ENCODE measurements at places on chromosomes 6 and 20. TPM values are rescaled to one million over a fixed set of nuclear protein-coding genes. Genes with fewer than 3 reads are reported as not detected.

Gene PNLDC1
- not detected for total RNA-seq

DNA sequence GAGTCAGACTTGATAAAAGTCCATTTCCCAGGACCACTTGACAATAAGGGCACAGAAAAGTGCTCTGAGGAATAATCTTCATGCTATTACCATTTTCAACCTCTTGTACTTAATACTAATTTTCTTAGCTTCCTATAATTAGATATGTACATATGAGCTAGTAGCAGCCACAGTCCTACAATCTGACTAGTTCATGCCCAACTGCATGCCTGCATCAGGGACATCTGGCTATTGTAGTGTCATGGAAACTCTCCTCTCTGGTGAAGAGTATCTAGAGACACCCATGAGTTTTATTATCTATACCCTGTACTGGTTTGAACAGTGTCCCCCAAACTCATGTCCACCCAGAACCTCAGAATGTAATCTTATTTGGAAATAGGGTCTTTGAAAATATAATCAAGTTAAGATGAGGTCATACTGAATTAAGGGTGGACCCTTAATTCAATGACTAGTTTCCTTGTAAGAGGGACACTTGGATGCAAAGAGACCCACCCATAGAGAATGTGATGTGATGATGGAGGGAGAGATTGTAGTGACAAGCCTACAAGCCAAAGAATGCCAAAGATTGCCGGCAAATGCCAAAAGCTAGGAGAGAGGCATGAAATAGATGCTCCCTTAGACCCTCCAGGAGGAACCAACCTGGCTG is 13.9 kb upstream of the TRIM39 start:
- no peak for DNase-seq

Gene CRISP3
- total RNA-seq: not detected

Gene CCN5
- total RNA-seq: not detected

DNA sequence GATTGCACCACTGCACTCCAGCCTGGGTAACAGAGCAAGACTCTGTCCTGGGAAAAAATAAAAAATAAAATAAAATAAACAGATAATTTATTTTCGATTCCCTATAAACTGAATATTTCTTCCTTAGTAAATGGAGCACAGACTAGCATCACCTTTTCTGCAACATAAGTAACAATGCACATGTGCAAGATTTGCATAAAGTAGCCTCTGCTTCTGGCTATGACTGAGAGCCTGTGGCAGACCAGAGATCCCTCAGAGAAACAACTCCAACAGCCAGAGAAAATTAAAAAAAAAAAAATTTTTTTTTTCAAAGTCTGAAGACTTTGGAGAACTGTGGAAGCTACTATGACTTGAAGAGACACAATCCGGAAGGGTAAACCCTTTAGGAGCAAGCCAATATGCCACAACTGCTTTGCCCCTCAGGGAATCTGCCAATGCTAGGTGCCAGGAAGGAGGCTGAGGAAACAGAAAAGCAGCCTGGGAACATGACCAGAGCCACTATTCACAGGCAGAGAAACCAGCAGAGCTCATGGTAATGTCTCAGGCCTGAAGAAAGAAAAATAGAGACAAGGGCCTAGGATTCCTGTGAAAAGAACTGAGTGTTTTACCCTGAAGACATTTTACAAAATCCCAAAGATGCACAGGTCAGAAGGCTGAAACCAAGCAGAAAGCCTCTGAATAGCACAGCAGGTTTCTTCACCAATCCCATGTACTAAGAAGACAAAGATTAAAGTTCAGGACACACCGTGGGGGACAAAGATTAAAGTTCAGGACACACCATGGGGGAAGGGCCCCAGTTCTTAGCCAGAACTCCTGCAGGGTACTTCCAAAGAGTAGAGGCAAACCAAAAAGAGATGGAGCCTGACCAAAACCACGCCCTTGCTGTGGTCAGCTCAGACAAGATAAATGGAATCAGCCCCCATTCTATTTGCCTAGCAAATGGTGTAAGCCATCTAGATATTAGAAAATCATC is 25.8 kb downstream of the B4GALT5 start:
- no peak for DNase-seq

DNA sequence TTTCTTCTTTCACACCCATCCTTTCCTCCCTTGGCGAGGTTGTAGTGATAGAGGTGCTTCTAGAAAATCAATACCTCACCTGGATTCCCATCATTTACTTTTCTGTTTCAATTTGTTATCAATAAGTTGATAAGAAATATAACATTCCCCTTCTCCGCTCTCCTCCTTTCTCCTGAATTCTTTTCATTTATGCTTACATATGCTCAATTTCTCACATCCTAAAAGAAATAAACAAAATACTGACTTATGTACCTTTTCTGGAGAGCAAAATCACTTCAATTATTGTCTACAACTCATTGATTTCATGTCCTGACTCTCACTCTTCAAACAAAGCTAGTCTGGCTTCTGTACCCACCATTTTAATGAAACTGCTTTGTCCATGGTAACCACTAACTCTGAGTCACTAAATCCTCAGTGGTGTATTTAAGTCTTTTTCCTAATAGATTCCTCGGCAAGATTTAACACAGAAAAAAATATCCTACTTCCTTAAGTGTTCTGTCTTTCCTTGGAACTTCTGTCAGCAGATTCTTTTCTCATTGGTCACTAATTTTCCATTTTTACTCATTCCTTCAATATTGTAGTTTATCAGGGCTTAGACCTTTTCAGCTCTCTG is 289.6 kb downstream of the RFPL4B start:
- DNase-seq: no peak

GRCh38 chr20:44326391-44327159 is 10.3 kb upstream of the R3HDML start:
- no peak for DNase-seq

DNA sequence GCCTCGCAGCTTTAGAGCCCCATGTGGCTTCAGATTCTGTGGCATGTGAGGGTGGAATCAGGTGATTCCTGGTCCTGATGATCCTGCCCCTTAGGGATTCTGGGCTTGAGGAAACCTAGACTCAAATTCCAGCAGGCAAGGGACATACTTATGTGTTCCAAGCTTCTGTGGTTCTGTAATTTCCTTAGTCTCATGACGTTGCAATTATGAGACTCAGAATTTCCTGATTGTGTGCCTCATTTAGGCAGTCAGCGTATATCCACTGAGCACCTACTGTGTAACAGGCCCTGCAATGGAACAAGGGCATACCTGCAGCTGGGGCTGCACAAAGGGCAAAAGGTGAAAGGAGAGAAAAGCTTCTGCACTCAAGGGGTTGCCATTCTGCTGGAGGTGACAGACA is 11.6 kb upstream of the BPIFB4 start:
- DNase-seq: no peak

Gene VSX1
- not detected for total RNA-seq

GRCh38 chr20:42706759-42707158 is 482.9 kb downstream of the PTPRT start:
- DNase-seq: no peak

Gene FOXP4
- 26.7 TPM for total RNA-seq

Gene GOPC
- total RNA-seq: 30.1 TPM

DNA sequence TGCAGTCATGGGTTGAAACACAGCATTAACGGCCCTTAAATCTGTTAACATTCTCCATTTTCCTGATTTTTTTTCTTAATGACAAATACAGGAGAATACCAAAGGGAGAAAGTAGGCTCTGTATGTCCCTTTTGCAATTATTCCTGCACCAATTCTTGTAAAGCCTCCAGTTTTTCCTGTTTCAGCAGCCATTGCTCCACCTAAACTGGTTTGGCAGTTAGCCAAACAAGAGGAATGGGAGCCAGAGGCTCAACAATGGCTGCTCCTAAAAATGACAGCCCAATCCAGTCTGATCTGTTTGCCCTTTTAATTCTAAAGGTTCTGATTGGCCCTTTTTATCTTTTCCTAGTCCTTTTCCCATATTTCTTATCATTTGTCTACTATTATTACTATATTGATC is 284.2 kb upstream of the SGK1 start:
- no peak for DNase-seq

Gene CYP24A1
- not detected for total RNA-seq

DNA sequence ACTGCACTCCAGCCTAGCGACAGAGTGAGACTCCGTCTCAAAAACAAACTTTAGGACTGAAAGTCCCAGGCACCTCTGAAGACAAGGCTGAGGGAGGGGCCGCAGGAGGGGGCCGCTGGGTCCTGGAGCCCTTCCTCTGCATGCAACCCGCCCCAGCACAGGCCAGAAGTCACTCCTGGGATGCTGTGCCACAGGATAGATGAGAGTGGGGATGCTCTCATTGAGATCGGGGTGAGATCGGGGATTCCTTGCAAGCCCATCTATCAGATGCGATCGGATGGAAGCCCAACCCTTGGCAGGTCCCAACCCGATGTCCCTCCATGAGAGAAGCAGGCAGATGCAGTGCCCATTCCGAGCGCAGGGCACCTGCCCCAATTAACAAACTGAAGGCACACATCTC is 66.5 kb downstream of the WDR27 start:
- no peak for DNase-seq

Gene NKX2-2
- not detected for total RNA-seq

DNA sequence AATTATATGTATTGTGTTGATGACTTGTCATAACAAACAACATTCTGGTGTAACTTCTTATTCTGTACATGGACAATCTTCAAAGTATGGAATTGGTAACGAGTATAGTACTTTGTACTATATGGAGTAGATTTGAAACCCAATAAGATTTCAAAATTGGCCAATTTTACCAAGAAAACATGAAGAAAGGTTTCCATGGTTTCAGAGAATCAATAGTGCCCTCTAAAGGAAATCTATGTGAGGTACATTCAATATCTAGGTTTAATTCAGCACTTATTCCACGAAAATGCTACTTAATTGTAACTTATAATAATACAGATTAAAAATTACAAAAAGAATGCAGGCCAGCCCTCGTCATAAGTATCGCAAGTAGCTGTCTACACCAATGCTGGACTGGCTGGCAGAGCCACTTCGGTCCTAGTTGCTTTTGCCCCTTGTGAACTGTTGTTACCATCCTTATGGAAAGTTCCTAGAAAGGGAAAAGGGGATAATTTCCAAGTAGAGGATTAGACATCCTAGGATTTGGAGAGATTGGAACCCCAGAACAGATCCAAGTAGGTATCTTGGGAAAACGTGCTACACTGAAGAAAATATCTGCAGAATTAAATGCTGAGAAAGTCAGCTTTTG is 70.9 kb downstream of the LCA5 start:
- DNase-seq: peak; percentile 4

Gene NKAPL
- total RNA-seq: not detected

Gene TRIM15
- not detected for total RNA-seq

DNA sequence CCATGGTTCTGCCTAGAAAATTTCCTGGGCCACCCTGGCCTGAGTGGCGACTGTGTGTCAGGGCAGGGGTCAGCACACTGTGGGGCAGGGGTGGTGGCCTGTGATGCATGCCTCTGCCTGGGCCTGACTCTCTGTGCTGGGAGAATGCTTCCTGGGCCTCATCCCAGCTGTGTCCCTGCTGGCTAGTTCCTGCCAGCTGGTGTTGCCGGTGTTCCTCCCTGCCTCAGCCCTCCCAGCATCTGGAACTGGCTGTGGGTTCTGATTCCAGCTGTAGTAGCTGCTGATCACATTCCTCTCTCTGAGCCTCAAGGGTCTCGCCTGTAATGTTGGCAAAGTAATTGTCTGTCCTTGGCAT is 101.5 kb downstream of the SYCP2 start:
- DNase-seq: no peak

DNA sequence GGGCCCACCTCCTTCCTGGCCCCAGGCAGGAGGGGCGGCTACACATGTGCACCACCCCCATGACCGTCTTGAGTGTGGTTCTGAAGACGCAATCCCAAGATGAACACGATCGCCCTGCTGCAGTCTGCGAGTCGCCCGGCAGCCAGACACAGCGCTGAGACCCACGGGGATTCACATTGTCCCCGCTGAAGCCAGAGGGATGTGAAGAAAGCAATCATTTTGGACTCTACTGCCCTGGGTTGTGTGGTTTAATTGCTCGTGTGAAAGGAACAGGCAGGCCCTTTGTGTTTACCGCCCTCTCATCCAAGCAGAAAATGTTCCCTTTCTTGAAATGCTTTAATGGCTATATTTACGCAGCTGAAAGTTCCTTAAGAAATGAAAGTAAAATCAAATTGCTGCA is 279.5 kb downstream of the TAF4 start:
- DNase-seq: no peak

Gene EMILIN3
- not detected for total RNA-seq

- peak; percentile 66 for DNase-seq
These were observed 101.5 kb downstream of the SGK1 start for GRCh38 chr6:134216301-134217010.

DNA sequence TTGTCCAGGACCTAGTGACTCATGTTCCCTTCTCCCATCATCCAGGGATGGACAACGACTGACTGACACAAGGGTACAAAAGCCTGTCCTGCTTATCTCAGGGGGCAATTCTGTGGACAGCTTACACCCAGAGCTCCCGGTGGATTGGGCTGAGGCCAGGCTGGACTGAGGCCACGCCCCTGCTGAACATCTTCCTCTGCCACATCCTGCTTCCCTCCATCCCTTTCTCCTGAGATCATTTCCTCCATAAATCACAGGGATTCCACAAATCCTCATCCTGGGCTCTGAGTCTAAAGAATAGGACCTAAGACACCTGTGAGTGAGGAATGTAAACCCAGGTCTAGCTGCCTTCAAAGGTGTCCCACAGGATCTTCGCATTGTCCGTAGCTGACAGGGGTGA is 30.4 kb upstream of the RNF24 start:
- DNase-seq: no peak

Gene APCDD1L
- total RNA-seq: not detected

DNA sequence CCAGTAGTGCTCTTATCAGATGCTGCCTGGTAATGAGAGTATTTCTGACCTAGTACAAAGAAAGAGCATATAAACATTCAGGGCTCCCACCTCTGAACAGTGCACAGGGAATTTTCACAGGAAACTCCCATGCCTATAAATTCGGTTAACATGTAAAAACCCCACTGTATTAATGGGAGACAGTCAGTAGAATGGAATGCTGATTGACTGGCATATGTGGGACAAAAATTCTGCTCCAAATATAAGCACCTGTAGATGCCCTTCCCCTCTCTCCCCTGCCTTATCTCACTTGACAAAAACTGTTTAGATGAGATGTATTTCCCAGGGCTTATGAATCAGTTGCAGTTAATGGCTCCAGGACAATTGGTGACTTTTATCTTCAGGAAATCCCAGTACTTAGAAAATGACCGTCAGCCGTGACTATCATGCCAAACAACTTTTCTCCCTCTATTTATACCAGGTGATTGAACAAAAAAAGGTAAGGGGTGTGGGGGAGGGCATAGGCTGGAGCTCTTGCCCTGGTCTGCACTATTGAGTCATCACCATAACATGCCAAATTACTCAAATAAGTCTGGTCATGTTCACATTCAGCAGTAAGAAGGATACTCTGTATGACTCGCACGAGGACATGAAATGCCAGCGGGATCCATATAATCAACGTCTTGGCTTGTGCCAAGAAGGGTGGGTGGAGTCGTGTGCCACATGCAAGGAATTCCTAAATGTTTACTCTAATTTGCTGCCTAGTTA is 176.4 kb upstream of the BMP2 start:
- DNase-seq: no peak

- DNase-seq: no peak
These were observed 2.3 kb downstream of the SLC2A4RG start for GRCh38 chr20:63741676-63742380.

Gene SPTLC3
- not detected for total RNA-seq

GRCh38 chr20:43939762-43940121 is 25.1 kb downstream of the TOX2 start:
- no peak for DNase-seq
